NCI-H748 treated with DMSO at 0.1 percent for 48 hours (cell line): ENCODE measurements at places on chromosomes 4 and X.

- DNase-seq: no peak
Observed at GRCh38 chr4:181613200-181613599, 630.0 kb upstream of the TENM3 start.

DNA sequence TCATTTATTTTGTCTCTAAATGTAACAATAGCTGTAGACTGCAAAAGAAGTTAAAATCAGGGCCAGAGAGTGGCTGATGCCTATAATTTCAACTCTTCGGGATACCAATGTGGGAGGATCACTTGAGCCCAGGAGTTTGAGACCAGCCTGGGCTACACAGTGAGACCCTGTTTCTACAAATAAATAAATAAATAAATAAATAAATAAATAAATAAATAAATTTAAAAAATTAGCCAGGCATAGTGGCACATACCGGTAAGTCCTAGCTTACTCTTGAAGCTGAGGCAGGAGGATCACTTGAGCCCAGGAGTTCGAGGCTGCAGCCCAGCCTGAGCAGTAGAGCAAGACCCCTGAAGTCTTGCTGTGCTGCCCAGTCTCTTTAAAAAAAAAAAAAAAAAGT, 79.1 kb downstream of the WWC2 start:
- DNase-seq: no peak

- no peak for DNase-seq
Observed at GRCh38 chr4:15754323-15754722, 23.8 kb upstream of the CD38 start.

DNA sequence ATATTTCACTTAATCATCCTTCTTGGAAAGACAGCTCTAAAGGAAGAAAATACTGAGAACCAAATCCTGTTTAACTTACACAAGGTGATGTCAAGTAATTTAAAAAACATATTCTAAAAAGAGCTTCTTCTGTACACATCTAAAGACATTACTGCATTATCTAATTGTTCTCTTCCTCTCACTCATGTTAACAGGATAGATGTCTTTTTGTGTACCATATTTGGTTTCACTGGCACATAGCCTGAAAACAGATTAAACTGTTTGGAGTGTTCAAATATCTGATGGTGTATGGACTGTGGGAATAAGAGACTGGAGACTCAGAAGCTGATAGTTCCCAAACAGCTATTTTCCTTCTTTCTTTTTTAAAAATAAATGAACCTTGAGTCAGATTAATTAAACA, 213.3 kb upstream of the MAB21L2 start:
- peak; percentile 57 for DNase-seq

DNA sequence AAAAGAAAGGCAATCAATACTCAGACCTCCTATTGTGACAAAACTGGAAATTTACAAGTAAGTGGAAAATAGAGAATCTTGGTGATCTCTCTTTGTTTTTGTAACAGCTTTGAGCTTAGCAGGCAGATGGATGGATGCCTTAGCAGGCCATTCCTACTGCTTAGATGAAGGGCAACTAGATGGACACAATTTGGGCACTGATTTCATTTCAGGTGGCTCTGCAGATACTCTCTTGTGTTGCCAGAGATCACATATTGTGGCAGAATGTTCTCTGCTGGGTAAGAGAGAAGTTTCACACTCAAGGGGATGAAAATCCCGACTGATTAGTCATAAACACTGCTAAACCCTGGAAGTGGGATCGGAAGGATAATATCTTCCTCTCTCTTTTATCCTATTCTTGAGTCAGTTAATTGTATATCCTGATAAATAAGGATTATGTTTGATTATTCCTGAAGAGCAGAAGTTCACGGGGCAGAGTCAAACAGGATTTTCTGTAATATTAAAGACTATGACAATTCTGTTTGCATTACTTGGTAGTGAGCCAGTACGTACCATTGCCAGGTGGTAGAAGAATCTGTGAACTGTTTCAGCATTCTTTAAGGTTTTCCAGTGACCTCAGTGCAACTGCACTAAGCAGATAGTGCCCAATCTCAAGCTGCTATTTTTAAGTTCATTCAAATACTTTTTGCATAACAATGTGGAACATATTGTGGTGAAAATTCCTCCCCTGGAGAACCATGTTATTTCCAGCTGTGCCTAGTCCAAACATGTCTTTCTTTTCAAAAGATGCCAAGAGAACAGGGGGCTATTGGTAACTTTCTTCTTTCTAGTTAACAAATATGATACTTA, 974.3 kb downstream of the FSTL5 start:
- no peak for DNase-seq

- no peak for DNase-seq
Observed at GRCh38 chr4:161920304-161921052, 243.3 kb downstream of the FSTL5 start.

DNA sequence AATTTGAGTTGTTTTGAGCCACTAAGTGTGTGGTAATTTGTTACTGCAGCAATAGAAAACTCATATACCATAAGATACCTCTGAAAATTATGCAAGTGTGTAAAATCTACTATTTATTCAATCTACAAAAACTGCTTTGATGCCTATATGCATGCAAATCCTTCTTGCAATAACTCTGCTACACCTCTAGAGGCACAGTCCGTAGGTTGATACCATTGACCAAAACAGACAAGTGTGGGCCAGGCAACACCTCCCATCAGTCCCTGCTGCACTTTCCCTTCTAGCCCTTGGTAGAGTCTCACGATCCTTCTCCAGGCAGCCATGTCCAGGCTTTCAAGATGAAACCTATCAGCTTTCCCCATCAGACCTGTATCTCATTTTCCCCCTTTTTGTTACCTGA, 48.8 kb upstream of the FAM9A start:
- no peak for DNase-seq

GRCh38 chr4:174122705-174123104, 160.8 kb downstream of the FBXO8 start:
- DNase-seq: no peak

- no peak for DNase-seq
Observed at GRCh38 chrX:118698516-118699170, 28.8 kb upstream of the IL13RA1 start.

DNA sequence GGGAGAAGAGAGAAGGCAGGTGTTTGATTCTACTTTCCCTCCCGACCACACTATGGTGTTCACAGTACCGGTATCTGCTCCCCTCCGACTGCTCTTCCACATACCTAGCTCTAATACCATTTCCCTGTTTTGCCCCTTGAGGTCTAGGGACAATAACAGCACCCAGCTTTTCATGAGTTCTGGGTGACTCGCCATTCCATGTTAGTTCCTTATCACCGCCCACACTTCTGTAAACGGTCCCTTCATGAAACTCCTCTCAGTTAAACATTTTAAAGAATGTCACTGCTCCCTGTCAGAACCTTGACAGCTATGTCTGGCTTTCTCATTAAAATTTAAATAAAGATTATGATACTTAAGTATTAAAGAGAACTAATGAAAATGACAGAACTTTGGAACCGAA, 136.7 kb downstream of the ADAMTS3 start:
- no peak for DNase-seq

- DNase-seq: no peak
Observed at GRCh38 chr4:143514901-143515300, 1.4 kb downstream of the SMARCA5 start.

DNA sequence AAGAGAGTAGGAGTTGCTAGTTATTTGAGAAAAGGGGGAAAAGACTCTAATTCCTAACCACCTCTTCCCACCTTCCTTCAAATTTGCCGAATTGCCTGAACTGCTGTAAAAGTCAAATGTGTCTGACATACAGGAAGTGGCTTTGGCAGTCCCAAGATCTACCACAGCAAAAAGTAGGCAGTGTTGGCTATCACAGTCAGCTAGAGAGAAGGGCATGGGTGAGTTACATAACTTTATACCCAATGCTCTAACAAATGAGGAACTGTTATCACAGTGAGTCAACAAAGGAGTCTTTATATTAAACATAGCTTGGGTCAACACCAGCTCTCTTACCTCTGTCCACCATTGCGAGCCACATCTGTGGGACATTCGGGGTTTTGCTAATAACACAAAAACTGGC, 2.4 kb upstream of the MBNL3 start:
- DNase-seq: peak; percentile 49

DNA sequence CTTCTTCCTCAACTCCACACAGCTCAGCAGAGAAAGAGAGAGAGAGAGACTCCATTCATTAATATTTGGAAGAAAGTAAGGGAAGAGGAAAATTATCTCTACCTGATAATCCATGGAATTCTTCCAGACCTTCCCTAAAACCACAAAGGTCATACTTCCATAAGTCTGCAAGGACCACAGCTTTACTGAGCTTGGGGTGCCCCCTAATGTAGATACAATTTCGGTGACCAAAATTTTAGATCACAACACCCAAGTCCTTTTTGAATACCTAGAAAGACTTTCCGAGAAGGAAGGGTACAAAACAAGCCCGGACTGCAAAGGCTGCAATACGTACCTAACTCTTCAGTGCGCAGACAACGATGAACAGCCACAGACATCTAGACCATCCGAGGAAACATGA, 523.9 kb downstream of the GLUD2 start:
- DNase-seq: no peak

DNA sequence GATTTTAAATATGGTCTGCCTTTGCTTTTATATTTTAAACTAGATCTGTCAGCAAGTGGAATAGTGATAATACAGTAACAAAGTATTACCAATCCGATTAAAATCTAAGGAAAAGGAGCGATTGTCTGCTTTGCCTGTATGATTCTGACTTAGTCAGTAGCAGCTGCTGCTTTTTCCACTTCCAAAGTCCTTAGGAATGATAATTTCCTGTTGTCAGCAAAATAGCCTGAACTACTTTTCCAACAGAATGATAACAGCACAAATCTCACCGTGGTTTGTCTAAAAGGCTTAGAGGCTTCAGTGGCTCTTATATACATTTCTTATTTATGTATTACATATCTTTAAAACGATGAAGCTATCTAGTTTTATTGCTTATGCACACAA, 290.0 kb downstream of the ANK2 start:
- DNase-seq: no peak

DNA sequence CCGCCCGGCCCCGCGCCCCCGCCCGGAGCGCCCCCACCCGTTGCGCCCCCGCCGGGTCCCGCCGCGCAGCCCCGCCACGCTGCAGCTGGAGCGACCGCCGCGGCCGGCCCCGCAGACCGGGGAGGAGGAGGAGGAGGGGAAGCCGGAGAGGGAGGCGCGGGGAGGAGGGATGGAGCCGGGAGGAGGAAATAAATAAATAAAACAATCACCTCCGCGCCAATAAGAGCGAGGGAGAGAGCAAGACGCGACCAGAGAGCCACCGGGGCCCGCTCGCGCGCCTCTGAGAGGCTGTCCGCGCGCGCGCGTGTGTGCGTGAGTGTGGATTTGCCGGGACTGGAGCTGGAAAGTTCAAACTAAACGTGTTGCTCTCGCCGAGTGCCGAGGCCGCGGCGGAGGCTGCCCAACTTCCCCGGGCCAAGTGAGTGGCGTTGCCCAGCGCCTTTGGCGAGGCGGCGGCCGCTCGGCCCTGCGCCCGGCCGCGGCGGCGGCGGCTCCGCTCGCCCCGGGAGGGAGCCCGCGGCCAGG, 2184.4 kb upstream of the TENM3 start:
- peak; percentile 44 for DNase-seq

DNA sequence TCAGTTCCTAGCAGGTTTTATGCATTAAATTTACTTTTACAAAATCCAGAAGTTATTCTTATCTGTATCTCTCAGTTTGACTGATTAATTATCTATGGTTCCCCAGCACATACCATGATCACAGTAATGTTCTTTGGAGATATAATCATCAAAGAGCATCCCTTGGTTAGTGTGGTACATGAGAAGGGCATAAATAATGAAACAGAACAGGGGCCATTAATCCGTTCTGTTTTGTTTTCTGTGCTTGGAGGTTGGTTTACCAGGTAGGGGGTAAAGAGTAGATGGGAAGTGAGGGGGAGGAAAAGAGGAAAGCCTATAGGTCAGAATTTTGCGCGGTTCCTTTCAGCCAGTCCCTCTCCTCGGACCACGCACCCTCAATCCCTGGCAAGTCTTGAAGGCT, 718.7 kb upstream of the TENM3 start:
- DNase-seq: no peak

- DNase-seq: no peak
Observed at GRCh38 chrX:64338296-64338695, 57.0 kb downstream of the MTMR8 start.

GRCh38 chr4:26081795-26082498, 167.9 kb downstream of the SMIM20 start:
- peak; percentile 60 for DNase-seq

DNA sequence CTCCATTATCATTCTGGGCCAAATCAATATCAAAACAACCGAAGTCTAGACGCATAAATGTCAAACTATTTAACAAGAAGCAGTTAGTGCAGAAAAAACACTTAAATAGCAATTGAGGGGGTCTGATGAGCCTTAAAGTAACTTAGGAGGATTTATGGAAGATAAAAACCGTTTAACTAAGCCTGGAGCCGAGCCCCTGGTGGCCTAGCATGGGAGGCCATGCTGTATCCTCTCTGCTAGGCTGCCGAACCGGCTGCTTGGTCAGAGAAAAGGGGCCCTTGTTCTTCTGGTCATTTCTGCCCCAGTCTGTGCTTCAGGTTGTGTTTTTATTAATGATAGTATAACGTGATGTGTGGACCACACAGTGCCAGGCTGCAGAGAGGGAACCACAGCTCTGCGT, 72.4 kb downstream of the CPZ start:
- DNase-seq: no peak

- DNase-seq: no peak
Observed at GRCh38 chrX:8067754-8068462, 103.2 kb downstream of the VCX2 start.

GRCh38 chrX:57172544-57172943, 35.3 kb upstream of the SPIN2A start:
- no peak for DNase-seq

GRCh38 chr4:1333256-1333655, 13.8 kb upstream of the UVSSA start:
- no peak for DNase-seq

GRCh38 chrX:35016051-35016450, 73.5 kb downstream of the FAM47B start:
- DNase-seq: no peak

DNA sequence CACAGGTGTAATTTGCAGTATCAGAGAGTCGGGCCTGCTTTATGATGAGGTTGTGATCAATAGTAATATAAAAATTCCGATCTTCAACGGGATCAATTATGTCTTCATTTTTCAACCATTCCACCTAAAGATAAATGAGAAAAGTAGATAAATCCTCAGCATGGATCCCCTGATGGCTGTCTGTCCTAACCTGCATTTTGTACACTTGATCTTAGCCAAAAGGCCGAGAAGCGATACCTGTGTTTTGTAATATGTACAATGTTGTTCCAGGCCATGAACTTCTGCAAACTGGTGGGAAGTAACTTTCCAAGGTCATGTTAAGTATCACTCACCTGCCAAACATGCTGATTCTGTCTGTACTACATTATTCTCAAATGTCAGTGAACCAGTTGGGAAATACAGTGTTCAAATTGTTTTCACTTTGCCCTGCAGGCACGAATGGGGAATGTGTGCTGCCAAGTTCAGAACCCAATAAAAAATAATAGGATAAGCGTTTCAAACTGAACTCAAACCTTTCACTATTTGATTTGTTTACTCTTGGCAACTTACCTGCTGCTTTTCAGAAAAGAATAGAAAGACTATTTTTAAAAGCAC, 298.1 kb downstream of the UNC5C start:
- DNase-seq: peak; percentile 10

DNA sequence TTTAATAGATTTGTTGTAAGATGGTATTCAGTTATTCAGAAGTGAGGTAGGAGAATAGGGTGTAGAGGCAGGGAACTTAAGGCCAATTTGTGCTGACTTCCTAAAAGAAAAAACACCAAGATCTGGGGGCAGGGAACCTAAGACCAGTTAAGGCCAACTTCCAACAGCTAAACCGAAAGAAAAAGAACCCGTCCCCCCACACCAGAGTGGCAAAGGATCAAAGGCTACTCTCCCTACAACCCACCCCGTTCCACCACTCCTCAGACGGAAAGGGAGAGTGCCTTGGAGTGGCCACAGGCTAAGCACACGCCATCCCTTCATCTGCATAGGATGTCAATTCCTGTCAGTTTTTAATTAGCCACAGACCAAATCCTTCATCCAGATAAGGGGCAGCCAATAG, 3.7 kb upstream of the ZNF718 start:
- DNase-seq: no peak
